HEK293T (cell line): ENCODE measurements at places on chromosomes 1 and 21.

GRCh38 chr1:43550598-43551246 lies 20.0 kb downstream of the PTPRF start:
- no peak for DNase-seq

DNA sequence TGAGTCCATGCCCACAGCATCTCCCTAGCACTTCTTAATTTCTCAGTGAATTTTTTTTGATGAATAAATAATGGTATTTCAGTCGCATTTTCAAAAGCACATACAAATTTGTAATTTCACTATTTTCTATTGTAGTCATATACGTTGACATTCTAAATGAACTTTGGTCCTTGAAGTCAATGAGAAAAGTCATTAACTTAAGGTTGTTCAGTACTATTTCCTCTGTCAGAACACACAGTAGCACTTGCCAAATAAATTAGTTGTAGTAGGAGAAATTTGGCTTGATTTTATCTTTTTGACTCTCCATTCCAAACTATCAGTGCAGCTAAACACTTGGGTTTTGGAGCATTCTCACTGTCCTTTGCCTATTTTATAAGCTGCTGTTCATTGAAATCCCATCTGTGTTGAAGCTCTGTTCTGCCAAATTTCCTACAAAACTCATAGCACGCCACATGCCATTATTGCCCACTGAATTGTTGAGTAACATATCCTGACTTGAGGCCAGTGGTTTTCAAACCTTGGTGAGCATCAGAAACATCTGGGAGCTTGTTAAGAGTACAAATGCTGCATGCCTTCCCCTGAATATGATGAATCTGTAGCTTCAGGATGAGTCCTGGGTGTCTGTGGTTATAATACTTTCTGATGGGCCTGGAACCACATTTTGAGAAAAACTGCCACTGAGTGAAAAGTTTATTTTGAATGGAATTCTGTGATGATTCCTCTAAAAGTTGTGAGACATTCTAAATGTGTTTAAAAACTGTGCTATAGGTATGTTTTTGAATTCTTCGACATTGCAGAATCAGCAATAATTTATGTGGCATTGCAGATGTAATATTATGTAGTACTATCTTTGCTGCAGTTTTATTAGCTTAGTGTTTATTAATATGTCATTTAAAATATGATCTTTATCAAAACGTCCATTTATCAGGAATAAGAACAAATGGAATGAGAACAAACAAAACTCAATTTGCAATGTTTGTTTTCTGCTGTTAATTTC lies 78.9 kb downstream of the DNM3 start:
- no peak for DNase-seq

DNA sequence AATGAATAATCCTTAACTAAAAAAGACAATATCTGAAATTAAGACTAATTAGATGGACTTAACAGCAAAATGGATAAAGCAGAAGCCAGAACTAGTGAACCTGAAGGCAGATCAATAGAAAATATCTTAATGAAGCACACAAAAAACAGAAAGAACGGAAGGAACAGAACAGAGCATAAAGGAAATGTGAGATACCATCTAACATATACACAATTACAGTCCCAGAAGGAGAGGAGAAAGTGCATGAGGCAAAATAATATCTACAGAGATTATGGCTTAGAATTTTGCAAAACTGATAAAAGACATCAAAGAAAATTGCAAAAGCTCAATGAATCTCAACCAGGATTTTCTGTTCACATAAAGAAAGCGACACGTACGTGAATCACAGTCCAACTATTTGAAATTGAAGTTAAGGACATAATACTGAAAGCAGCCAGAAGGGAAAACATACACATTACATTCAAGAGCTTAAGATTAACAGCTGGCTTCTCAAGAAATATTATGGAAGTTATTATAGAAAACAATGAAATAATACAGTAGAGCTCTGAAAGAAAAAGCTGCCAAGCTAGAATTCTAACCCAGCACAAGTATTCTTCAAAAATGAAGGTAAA lies 182.0 kb downstream of the CDC42BPA start:
- no peak for DNase-seq

- no peak for DNase-seq
These were observed 134.2 kb downstream of the EDEM3 start for GRCh38 chr1:184620469-184620868.

DNA sequence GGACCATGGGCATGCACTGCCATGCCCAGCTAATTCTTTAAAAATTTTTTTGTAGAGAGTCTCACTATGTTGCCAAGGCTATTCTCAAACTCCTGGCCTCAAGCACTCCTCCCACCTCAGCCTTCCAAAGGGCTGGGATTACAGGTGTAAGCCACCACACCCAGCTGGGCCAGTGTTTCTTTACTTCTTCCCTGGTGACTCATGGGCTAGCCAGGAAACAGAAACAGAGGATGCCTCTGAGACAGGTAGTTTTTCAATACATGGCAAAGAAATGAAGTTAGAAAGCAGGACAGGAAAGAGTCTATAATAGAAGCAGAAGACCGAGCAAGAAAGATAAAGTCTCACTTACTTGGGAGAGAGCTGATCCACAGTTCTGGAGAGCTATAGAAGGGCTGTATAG lies 7.6 kb upstream of the C1orf74 start:
- no peak for DNase-seq

- DNase-seq: peak; percentile 30
These were observed 1.8 kb upstream of the ELAPOR1 start for GRCh38 chr1:109112056-109112651.

DNA sequence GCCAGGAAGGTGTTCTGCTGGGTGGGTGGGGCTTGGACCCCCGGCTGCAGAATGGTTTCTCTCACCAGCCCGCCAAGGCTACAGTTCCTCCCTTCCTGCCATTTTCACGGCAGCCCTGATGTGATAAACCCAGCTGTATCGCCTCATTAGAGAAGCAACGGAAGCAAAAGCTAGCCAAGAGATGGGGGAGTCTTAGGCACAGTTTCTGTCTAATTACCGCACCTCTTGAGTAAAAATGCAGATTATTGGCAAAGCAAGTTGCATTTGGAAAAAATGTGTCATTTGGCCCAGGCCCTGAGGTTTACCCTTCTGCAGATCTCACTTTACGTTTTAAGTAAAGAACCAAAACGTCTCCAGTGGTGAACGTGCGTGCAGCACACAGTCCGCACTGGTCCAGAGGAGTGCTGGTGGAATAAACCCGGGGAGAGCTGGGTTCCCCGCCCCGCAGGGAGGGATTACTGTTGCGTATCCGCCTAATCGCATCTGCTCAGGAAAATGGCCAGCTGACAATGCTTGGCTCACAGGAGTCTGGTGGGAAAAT lies 109.9 kb downstream of the GALNT2 start:
- DNase-seq: no peak

DNA sequence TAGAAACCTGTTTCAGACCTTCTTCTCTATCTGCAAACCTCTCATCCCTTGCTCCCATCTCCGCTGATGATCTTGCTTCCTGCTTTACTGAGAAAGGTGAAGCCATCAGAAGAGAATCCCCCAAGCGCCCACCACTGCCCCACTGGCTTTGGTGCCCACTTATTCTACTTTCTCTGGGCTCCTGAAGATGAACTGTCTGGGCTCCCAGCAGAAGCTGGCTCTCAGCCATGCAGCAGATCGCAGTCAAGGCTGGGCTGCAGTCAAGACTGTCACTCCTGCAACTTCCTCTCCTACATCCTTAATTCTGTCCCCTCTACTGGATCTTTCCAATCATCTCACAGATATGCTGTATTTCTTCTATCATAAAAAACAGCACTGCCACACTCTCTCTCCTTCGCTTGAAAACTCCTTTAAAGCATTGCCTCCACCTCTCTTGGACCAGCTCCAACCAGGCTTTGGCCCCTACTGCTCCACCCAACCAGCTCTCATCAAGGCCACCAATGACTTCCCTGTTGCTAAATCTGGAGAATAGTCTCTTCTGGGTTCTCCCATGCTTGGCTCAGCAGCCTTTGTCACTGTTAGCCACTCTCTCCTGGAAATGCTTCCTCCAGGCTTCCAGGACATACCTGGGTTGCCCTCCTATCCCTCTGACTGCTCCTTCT lies 25.8 kb downstream of the TRIM62 start:
- no peak for DNase-seq

GRCh38 chr1:214370615-214371014 lies 89.7 kb downstream of the SMYD2 start:
- DNase-seq: no peak

GRCh38 chr1:237032029-237032428 lies 10.0 kb upstream of the RYR2 start:
- DNase-seq: no peak

DNA sequence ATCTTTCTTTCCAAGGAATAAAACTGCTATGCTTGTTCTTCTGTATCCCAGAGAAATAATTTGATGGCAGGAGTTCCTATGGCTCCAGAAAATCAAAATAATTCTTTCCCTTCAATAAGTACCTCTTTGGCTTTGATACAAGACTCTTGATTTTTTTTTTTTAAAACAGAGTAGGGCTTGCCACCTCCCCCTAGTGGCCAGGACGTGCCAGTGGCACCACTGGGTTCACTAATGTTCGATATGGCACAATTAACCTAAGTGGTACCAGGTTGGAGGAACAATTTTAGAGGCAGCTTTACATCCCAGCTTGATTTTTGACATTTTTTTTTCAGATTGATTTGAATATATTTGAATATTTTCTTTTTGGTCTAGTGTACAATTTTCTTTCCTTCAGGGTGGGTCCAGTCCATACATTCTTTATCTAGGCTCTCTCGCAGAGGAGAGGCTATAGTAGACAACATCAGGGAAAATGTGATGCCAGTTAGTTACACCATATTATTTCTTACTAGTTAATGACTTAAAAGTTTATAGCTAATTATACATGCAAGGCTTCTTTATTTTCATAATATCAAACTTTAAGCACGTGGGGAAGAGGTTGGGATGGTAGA lies 330.9 kb downstream of the S1PR1 start:
- DNase-seq: peak; percentile 53

- no peak for DNase-seq
These were observed 44.8 kb upstream of the CACYBP start for GRCh38 chr1:174954671-174955669.

- no peak for DNase-seq
These were observed 151.5 kb upstream of the L1TD1 start for GRCh38 chr1:62043154-62043553.

GRCh38 chr1:157133426-157133825 lies 4.8 kb downstream of the ETV3 start:
- DNase-seq: no peak

DNA sequence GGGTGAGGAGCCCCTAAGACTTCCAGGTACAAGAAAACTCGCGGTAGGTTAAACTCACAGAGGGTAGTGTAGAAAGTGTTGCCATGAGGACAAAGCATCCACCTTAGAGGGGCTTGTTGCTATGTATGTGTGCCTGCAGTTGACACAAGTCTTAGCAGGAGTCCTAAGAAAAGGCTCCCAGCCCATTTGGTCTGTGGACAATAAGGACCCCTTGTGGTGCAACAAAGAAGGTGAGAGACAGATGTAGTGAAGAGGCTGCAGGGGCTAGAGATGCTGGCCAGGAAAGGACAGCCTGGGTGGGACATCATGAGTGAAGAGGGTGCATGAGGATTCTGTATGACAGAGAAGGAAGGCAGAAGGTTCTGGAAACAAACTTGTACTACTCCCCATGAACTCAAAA lies 36.3 kb upstream of the IL10 start:
- DNase-seq: no peak

- DNase-seq: no peak
These were observed 52.1 kb downstream of the ELK4 start for GRCh38 chr1:205579711-205580110.

DNA sequence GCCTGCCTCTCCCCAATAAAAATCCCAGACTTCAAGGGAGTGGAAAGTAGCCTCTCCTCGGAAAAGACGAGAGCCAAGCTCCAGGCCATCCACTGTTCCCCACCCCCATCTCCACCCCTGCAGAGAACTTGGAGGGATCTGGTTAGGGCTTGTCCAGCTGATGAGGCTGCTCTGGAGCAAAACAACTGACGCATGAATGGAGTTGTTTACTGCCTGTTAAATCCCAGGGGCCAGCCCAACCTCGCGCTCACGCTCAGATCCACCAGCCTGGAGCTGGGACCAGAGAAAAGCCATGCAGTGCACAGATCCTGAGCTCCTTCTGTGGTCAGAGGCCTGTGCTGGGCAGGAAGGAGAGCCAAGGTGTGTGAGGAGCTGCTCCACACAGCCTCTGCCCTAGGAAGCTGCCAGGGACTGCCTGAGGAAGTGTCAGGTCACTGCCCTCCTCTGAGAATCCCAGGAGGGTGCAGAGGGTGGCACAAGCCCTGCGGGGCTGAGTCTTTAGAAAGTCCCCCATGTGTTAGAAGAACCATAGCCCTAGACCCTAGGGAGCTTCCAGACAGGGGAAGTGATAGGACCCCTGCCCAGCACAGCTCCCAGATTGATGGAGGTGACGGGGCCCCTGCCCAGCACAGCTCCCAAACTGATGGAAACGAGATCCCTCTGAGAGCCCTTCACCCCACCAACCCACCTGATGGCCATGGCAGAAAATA lies 109.0 kb upstream of the IPO9 start:
- DNase-seq: peak; percentile 70

DNA sequence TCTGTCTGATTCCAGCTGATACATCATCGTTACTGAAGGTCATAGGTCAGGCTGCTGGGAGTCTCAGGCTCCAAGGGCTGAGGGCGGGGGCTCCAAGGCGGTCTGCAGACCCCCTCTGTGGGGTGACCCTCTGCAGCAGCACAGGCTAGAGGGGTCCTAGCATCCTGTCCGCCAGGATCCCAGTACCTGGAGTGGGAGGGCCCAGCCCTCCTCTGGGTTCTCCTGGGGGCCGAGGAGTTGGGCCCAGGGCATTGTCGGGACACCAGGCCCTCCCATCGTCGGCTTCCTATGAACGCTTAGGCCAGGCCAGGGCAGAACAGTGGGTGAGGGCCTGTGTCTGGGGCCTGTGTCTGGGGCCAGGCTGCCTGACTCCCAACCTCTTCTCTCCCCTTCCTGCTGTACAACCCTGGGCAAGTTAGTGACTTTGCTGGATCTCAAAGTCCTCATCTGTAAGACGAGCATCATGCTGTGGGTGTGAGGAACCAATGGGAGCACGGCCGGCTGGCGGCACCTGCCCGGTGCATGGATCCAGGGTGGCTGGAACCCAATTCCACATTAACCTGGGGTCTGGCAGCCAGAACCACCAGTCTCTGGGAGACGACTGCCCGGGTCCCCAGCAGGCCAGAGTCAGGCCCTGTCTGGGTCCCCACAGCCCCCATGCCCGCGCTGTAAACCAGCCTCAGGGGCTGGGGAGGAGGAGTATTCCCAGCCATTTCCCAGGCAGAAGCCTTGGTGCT lies 56.2 kb upstream of the COL18A1 start:
- DNase-seq: no peak

GRCh38 chr1:243264717-243265116 lies 8.9 kb downstream of the SDCCAG8 start:
- DNase-seq: no peak

- no peak for DNase-seq
These were observed 108.2 kb downstream of the TGFBR3 start for GRCh38 chr1:91777630-91778300.

- no peak for DNase-seq
These were observed 46.5 kb upstream of the TENT5B start for GRCh38 chr1:27058966-27059669.

GRCh38 chr1:35808450-35809113 lies 766 bp downstream of the AGO4 start:
- DNase-seq: peak; percentile 21

DNA sequence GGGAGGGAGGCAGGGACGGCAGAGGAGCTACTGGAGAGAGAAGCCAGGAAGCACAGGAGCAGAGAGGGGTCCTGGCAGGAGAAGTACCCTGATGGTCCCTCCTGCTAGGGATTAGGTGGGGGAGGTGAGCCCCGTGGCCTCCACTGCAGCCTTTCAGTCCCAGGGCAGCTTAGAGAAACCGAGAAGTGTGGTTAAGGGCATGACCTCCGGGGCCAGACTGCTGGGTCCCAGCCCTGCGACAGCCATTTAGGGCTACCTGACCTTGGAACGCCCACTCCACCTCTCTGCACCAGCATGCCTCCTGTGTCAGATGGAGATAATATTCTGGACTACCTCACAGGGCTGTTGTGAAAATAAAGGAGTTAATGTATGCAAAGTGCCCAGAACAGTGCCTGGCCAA lies 47.4 kb downstream of the KCNN3 start:
- DNase-seq: no peak
